ENCODE measurements at places on chromosomes 2 and 18. TPM values are rescaled to one million over a fixed set of nuclear protein-coding genes. Genes with fewer than 3 reads are reported as not detected.

- no peak for DNase-seq
Observed at GRCh38 chr2:65558743-65559142, 126.3 kb upstream of the SPRED2 start.

DNA sequence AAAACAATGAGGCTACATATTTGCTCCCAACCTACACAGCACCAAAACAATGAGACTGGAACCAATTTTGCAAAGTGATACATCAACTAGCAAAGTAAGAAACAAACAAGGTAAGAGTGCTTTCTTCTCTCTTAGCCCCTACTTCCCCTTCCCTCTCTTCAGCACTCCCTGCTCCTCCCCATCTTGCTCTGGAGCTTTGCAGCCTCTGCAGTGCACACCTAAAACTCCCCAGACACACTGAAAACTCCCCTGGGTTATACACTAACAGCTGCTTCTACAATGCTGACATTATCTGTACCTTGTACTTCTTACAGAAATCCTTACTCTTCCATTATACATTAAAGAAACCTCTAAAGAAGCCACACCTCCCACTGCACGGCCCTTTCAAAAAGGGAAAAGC is 93.7 kb downstream of the RBMS1 start:
- no peak for DNase-seq

FLACC1 gene
- 2.3 TPM for polyA plus RNA-seq

- DNase-seq, result no peak
Observed at GRCh38 chr18:12531749-12532148, 124.0 kb downstream of the PRELID3A start.

GRCh38 chr2:41393621-41394020 is 654.2 kb upstream of the PKDCC start:
- no peak for DNase-seq

DPY30 gene
- 64.2 TPM for polyA plus RNA-seq

DNA sequence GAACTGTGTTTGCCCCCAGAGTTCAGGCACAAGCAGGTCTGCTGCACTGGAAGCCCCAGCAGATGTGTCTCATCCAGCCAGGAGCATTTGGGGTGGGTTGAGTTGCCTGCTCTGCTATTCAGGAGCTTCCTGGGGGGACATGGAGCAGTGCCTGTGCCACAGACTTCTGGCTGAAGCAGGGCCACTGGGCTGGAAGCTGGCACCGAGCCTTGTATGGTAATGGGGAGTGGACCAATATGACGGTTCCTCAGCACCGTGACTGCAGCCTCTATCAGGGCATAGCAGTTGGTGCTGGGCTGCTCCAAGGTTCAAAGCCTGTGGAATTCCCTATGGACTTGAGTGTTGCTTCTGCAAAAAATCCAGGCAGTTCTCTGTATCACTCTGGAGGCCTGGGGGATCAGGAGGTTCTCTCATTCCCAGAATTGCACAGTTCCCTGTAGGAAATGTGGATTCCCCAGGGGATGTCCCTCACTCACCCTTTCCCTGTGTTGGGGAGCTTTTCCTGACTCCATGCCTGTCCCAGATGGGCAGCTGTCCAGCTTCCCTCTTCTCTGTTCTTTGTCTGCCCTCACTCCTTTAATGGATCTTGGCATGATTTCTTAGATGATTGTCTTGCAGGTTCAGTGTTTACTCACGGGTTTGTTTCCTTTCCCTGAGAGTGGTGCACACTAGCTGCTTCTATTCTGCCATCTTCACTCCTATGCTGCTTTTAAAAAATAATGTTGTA is 37.2 kb upstream of the THSD7B start:
- DNase-seq, result no peak

DNA sequence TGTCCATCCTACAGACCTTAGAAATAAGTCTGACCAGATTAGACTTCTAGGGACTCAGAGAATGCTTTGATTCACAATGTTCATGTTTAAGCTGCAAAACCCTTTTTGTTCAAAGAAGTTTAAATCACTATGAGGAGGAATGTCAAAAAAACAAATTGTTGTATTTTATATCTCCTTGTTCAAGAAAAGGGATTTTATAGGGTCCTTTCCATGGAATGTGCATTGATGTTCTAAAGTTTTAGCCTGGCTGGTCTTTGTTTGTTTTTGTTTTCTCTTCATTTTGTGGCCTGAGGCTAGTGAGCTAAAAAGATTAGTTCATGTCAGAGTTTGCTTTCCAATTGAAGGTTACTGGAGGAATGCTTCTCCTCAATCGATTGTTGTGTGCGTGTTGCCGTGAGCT is 77.2 kb downstream of the MGAT5 start:
- DNase-seq, result no peak

DNA sequence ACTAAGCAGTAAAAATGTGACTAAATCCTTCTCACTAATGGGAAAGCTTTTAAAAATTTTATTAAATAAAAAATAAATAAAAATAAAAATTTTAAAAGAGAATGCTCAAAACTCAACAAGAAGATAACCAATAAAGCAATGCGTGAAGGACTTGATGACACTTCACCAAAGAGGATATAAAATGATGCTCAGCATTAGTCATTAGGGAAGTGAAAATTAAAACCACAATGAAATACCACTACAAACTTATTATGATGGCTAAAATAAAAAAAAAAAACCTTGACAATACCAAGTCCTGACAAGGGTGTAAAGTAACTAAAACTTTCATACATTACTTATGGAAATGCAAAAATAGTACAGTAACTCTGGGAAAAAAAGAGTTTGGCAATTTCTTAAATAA is 3.3 kb upstream of the WDR75 start:
- no peak for DNase-seq

IHH gene
- polyA plus RNA-seq, result 0.80 TPM

GRCh38 chr2:118121986-118122524 is 33.8 kb downstream of the INSIG2 start:
- DNase-seq, result no peak

- DNase-seq, result no peak
Observed at GRCh38 chr2:216810399-216811160, 49.3 kb downstream of the TNP1 start.

- DNase-seq, result no peak
Observed at GRCh38 chr18:76265497-76266235, 229.4 kb downstream of the ZNF516 start.

DNA sequence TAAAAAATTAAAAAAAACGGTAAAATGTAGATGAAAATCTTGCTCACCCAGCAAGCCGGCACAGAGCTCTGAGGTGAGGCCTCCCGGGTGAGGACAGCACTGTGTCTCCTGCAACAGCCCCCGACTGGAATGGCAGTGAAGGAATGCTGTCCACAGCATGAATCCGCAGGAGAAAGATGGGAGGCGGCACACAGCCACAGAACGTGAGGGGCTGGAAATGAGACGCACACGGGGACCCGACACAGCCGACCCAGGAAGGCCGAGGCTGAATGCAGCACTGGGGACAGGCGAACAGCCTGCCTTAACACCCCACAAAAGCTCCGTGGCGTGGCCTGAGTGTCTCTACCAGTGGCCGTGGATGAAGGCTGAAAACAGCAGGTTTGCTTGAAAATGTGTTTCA is 34.7 kb downstream of the BOK start:
- DNase-seq, result no peak

PHOSPHO2 gene
- 13.2 TPM for polyA plus RNA-seq

- DNase-seq, result no peak
Observed at GRCh38 chr2:197195518-197195917, 115.1 kb downstream of the ANKRD44 start.

ADRA2B gene
- polyA plus RNA-seq, result 4.1 TPM

GRCh38 chr2:202023198-202023903 is 10.3 kb upstream of the FZD7 start:
- no peak for DNase-seq

DNA sequence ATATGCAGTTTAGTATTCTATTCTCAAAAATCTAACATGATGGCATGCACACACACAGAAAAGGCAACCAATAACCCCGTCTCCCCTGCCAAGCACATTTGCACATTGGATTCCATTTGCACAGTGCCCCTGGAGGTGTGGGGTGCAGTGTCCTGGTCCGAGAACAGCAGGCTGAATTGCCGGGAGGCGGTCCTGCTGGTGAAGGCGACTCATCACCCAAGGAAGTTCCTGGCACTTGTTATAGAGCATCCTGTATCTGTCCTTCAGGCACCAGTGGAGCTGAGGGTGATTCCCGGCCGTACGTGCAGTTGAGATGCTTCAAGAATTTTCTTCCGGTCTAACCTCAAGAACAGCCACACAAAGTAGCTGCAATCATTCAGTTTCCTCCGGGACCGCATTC is 73.0 kb upstream of the RAB12 start:
- no peak for DNase-seq

GRCh38 chr2:26435106-26435505 is 33.4 kb downstream of the DRC1 start:
- no peak for DNase-seq

DNA sequence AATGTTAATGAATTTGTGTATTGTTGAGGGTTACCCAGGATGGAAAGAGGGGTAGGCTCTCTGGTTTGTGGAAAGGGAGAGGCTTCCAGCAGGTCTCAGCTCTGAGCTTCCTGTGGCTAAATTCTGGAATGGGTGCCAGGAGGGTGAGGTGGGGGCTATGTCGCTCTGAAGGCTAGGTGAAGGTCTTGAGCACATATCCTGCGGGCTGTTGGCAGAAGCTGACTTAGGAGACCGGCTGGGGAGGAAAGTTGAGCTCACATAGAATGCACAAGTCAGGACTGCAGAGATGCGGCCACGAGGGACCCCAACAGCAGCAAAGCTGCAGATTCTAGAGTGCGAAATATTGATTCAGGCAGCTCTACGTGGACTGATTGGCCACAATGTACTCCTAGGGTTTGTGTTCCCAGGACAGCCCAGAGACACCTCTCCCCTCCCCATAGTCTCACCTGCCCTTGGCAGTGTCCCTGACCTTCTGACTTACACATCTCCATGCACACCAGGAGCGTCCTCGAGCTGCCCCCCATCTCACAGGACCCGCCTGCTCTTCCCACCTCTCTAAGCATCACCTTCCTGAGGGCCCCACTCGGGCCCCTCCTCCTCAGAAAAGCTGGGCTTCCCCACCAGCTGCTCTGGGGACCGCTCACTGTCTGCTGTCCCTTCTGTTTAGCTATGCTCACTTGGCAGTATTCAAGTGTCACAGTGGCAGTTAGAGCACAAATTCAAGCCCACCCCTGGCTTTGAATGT is 72.6 kb downstream of the ALK start:
- DNase-seq, result no peak

DNA sequence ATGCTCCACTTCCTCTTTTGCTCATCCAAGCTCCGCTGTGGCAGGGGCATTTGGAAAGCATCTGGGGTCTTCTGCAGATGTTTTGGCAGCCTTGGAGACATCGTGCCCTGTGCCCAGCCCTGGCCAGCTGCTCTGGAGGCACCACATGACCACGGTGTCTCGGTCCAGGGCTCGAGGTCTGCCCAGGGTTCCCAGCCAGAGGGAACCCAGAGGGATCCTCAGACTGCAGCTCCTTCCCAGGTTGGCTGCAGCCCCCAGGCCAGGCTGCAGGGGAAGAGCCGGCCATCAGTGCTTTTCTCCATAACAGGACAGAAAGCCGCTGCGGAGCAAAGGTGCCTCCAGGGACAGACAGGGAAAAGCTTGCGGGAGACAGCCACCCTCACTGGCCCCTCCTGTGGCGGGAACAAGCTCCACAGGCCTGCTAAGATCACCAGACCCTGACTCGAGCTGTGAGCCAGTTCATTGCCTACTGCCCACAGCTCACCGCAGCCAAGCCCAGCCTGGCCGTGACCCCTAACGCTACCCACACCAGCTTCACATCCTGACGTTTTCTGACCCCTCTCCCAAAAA is 74.7 kb downstream of the SMAD7 start:
- DNase-seq, result no peak

DNA sequence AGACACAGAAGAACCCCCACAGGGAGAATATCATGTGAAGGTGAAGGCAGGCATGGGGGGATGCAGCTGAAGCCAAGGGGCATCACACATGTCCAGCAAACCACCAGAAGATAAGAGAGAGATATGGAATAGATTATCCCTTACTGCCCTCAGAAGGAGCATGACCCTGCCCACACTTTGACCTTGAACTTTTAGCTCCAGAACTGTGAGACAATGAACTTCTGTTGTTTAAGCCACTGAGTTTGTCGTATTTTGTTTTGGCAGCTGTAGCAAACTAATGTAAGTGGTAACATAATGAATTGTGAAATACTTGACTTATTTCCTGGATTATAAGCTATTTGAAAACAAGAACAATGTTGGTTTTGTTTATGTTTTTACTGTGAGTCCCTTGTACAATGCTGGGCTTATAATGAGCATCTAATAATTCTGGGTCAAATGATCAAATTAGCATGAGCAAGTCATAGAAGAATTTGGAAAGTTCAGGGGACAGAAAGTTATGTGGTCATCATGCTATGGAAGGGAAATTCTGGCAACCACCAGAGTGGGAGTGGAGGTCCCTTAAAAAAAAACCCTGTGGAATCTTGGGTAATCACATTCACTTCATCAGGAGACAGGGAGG is 541.0 kb upstream of the KLHL29 start:
- DNase-seq, result no peak

FAM210A gene
- 16.2 TPM for polyA plus RNA-seq

DNA sequence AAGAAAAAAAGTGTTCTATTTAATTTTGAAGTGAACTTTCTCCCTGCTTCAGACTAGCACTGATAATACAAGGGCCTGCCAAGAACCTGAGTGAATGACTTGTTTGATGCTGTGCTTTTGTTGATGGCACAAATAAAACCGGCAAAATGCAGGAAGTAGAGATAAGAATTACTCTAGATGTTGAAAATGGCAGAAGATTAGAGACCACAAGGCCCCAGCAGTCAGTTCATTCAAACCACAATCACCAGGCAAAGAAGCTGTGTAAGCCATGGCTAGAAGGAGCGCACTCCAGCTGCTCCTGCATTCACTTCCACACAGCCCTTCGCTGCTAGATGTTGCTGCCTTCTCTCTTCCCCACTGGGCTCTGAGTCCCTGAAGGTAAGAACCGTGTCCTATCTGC is 297.1 kb downstream of the AGPS start:
- DNase-seq, result no peak

DNA sequence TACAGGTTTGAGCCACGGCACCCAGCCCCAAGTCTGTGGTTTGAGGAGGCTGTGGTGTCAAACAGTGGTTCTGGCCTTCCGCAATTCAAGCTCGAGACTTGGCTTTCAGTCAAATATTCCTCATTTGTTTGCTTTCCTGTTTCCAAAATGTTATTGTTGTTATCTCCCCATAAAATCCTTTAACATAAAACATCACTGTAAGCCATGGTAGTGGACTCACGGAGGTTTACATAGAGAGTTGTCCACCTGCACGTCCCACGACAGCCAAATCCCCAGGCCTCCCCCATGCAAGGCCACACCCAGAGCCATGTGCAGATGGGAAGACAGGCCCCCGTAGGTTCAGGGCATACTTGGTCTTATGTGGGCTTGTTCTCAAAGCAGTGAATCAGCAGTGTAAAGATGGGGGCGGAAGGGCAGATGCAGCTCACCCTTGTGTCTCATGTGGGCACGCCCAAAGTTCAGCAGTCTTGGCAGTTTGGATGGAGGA is 18.9 kb upstream of the ST3GAL5 start:
- DNase-seq, result no peak

DNA sequence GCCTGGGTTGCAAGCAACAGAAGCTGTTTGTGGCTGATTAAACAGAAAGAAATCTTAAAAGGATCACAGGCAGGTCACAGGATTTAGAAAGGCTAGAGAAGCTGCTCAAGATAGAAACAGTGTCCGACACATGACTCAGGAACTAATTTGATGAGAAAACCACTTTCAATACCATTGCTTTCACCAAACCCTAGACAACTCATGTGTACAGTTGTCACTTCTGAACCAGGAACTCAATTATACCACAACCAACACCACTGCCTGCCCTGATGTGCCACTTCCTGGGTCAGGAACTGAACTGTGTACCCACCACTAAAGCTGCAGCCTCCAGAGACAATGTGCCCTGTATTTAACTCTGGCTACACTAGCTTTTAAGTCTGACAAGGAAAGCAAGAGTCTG is 56.0 kb downstream of the TMEM247 start:
- DNase-seq, result no peak

REG1B gene
- not detected for polyA plus RNA-seq

GRCh38 chr18:31633392-31634330 is 42.0 kb downstream of the TTR start:
- no peak for DNase-seq
